T-helper 2 cell (primary cell): ENCODE measurements at places on chromosomes 7 and 10.

GRCh38 chr7:154978017-154978416 lies 24.9 kb downstream of the PAXIP1 start:
- DNase-seq = no peak

DNA sequence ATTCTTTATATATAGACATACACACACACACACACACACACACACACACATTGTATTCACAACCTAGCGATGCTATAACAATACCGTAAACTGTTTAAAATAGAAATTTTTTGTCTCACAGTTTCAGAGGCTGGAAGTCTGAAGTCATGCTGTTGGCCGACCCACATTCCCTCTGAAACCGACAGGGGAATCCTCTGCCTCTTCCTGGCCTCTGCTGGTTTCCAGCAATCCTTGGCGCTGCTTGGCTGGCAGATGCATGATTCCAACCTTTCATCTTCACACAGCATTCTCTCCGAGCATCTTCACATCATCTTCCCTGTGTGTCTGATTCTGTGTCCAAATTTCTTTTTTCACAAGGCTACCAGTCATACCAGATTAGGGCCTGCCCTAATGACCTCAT lies 94.8 kb downstream of the CCDC71L start:
- no peak for DNase-seq

DNA sequence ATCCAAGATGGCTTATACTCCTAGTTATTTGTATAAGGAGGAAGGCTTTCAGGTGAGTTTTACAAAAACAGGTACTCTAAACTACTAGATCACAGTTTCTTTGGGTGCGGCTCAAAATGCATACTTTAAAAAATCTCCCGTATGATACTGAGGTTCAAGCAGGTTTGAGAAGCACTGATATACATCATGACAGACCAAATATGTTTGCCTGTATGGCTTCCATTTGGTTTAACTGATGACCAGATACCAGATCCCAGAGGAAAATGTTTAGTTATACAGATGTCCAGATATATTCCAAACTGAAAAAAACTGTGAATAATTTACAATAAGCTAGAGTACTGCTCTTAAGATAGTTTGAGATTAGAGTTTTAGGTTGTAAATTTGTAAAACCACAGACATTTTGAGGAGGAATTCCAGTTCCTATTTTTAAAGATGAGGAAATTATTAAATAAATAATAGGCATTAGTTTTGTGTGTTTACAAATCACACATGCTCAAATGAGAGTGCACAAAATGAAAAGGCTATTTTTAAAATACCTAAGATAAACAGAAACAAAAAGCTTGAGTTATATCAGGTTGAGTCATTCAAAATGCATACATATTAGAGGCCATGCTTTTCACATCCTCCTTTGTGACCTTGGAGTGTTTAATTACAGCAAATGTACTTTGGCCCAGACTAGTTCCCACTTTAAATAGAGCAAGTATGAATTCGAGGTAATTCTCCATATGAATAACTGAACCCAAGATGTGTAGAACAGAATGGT lies 60.5 kb downstream of the SEMA3C start:
- no peak for DNase-seq

DNA sequence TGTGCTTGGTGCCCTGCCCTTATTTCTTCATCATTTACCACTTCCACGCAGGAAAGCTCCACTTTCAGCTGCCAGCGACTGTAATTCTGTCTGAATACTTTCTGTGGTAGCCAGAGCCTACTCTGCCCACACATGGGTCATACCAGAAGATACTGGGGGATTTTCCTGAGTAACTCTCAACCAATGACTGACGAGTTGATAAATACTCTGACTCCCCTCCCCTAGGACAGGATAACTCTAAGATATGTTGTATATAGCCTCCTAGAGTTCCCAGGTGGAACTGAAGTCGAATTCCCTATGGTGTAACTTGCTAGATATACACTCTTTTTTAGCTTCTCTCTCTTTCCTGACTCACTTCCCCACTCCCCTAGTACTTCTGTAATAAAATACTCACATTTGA lies 29.8 kb downstream of the SEM1 start:
- DNase-seq = no peak

- no peak for DNase-seq
These were observed 59.6 kb upstream of the LYZL1 start for GRCh38 chr10:29229258-29229705.

GRCh38 chr10:43965918-43966570 lies 317.4 kb upstream of the ZNF32 start:
- DNase-seq = no peak

GRCh38 chr10:16986082-16986405 lies 143.6 kb downstream of the CUBN start:
- no peak for DNase-seq

GRCh38 chr7:50448823-50449222 lies 1.3 kb downstream of the FIGNL1 start:
- peak; percentile 57 for DNase-seq

GRCh38 chr10:97511711-97512440 lies 13.2 kb downstream of the UBTD1 start:
- no peak for DNase-seq

GRCh38 chr7:47693216-47693615 lies 111.3 kb upstream of the TNS3 start:
- DNase-seq = no peak

DNA sequence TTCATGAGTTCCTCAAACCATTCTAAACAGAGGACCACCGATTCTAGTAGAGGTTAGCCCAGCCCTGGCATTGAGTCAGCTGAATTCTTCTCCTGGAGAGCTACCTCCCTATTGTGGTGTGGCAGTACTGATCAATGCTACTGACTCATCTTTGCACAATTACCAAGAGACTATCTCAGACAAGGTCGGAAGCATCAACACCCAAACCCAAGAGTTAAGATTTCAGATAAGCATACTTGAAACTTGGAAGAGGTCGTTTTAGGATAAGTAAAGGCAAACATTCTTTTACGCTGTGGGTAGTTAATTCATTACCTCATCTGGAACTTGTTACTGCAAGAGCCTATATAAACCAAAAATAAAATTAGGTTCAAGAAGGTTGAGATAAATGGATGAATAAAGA lies 154.6 kb upstream of the NRBF2 start:
- no peak for DNase-seq

- DNase-seq = no peak
These were observed 94.6 kb downstream of the FAS start for GRCh38 chr10:89085153-89085552.

DNA sequence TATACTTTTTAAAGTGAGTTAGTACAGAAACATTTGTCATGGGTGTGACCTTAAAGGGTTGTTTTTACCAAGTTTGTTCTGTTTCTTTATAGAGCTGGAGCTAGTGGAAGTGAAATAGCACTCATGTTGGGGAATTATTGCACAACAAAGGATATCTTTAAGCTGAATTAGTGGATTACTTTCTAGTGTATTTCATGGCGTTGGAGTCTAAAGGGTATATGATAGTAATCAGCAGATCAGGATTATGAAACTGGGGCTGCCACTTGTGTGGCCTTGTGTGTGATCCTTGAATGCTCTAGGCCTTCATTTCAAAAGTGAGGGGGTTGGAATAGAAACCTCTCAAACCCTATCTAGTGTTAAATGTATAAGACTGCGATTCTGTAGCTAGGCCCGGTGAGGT lies 123.6 kb downstream of the LYZL1 start:
- no peak for DNase-seq

- DNase-seq = no peak
These were observed 87.3 kb upstream of the TRIL start for GRCh38 chr7:29045258-29046086.

DNA sequence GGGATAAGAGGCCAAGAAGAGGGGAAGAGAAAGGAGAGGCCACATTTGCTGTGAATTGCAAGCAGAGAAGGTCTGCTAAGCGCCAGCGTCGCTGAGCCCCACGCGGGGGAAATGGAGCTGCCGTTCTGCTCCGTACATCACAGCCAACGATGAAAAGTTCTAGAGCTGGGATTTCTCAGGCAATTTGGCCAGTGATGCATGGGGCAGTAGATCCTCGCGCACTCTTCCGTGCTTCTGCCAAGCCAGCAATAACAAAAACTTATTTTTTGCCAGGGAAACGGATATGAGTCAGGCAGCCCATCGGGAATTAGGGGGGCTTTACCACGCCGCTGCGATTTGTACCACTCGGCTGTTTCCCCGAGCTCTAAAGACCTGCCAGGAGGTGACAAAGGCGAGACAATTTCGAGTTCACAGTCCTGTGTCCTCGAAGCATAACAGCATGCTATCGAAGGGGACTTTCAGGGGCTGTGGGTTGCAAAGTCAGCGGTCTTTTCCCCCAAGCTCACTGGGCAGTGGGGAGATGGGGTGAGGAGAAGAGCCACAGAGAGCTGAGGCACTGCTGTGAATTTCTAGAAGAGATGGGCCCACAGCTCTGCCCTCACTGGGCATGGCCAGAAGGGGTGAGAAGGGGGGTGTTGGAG lies 30.0 kb upstream of the SLF2 start:
- no peak for DNase-seq

- DNase-seq = no peak
These were observed 24.4 kb downstream of the KMT2C start for GRCh38 chr7:152411389-152411788.

GRCh38 chr7:22597844-22598243 lies 97.9 kb upstream of the STEAP1B start:
- no peak for DNase-seq

GRCh38 chr7:28190077-28190710 lies 9.6 kb upstream of the JAZF1 start:
- no peak for DNase-seq

DNA sequence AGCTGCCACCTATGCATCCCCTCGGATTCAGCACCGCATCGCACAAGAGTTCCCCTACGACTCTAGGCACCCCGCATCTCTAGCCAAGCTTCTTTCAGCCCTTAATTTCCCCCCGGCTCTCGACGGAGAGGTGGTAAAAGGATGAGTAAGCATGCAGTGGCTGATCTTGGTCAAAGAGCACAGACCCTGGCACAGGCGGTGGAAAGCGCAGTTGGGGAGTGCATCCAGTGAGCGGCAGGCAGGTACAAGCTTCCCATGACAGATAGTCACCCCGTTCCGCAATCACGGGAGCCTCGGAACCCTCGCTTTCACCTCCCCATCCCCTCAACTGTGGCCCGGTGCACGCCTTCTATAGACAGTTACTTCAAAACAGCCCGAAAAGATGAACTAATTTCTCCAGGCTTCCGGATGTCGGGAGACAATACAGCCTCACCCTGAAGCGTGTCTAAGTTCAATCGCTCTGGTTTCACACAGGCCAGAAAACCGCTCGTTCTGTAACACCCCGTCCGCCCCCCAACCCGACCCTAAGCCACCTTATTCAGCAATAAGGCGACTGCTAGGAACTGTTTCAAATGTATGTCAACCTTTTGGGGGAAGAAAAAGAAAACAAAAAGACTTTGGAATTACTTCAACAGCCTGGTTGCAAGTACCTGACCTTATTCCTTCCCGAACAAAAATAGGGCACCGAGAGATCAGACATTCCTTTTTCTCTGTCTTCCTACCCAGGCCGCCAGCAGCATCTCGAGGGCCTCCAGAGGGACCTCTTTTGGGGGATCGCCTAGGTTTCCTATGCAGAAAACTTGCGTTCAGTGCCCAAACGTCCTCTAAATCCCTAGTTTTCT lies 1.4 kb downstream of the RHEB start:
- peak; percentile 73 for DNase-seq

DNA sequence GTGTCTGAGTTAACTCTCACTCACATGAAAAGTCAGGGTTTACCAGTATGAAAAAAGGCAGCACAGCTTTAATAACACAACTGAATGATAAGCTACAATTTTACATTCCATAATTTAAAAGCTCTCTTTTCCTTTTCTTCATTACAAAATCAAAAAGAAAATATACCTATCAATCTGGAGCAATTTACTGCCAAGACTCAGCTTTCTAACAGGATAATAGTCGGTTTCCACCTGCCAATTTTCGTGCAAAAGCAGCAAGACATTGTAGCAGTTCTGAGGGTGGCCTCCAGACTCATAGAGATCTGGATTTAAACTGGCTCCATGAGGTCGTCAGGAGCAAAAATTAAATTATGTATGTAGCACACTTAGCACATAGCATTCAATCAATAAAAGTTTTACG lies 191.0 kb downstream of the GLI3 start:
- DNase-seq = no peak

DNA sequence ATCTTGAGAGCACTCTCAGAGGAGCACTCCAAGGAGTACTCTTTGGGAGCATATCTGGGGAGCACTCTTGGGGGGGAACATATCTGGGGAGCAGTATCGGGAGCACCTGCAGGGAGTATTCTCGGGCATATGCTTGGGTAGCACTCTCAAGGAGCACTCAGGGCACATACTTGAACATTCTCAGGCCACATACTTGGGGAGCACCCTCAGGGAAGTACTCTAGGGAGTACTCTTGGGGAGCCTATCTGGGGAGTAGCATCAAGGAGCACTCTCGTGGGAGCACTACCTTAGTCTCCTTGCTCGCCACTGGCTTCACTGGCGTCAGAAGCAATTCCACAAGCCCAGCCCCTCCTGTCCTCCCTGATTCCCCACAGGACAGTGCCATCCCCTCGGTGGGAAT lies 31.5 kb upstream of the TNRC18 start:
- no peak for DNase-seq

GRCh38 chr7:68269405-68269804 lies 1272.8 kb downstream of the TYW1 start:
- DNase-seq = no peak

- no peak for DNase-seq
These were observed 239.7 kb upstream of the INHBA start for GRCh38 chr7:41942468-41943093.

GRCh38 chr10:98446151-98446660 lies 529 bp downstream of the HPS1 start:
- DNase-seq = no peak

DNA sequence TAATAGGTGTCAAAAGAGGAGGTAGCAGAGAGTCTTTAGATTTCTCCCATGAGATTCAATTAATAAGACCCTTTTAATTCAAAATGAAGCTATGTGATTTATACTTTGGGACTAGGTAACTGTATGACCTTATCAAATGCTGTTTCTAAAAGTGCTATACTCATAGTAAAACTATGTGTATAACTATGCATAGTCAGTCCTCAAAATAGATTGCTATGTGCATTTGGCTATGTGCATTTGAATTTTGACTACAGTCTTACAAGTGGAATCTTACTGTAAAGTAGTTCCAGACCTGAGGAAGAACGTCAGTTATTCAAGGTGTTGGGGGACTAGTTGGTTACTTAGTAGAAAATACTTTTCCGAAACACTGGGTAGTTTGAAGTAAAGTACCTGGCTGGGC lies 36.9 kb downstream of the ADD3 start:
- no peak for DNase-seq

- no peak for DNase-seq
These were observed 167.0 kb downstream of the GATA3 start for GRCh38 chr10:8221451-8221850.

GRCh38 chr7:137882261-137882668 lies 35.5 kb upstream of the DGKI start:
- no peak for DNase-seq

- no peak for DNase-seq
These were observed 176.2 kb upstream of the ZMIZ1 start for GRCh38 chr10:78892338-78893176.

- no peak for DNase-seq
These were observed 63.7 kb downstream of the PRKG1 start for GRCh38 chr10:51137756-51138529.
